Heart right ventricle (tissue), 16 donors: ENCODE measurements at places on chromosomes 2 and 18. TPM values are rescaled to one million over a fixed set of nuclear protein-coding genes. Genes with fewer than 3 reads are reported as not detected.

Gene ABCB11
- not detected for total RNA-seq

- no peak for DNase-seq
Measured at GRCh38 chr2:56195563-56195962, 11.8 kb downstream of the CCDC85A start.

DNA sequence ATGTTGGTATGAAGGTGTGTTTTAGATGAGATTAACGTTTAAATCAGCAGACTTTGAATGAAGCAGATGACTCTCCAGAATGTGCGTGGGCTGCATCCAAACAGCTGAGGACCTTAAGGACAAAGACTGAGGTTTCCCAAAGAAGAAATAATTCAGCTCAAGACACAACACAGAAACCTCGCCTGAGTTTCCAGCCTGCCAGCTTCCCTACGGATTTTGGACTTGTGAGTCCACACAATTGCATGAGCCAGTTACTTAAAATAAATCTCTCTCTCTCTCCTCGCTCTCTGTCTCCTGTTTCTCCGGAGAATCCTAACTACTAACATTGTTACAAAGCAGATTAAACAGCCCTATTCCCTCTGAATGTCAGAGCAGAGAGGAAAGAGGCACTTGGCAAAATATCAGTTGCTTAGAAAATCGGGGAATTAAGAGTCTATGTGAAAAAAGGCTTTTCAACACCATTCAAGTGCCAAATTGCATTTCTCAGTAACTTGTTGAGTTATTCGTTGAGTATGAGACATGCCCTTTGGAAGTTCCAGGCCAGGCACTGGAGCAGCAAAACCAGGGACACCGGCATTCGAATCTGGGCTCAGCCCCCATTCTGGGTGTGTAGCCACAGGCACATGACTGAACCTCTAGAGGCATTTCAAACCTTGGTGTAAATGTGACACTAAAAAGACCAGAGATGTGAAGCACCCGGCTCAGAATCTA, 174.6 kb upstream of the PID1 start:
- peak; percentile 23 for DNase-seq

- DNase-seq, result no peak
Measured at GRCh38 chr2:208315081-208315788, 49.2 kb downstream of the PIKFYVE start.
